A549 treated with CORT108297 at 1 μM for 4 hours (cell line): ENCODE measurements at places on chromosomes 4 and X. TPM values are rescaled to one million over a fixed set of nuclear protein-coding genes. Genes with fewer than 3 reads are reported as not detected.

The STEEP1 gene
- total RNA-seq = 30.3 to 37.8 TPM (median 31.1 TPM) in 5 replicates

The ABLIM2 gene
- 1.1 to 1.9 TPM (median 1.5 TPM) in 5 replicates for total RNA-seq

The HMX1 gene
- 0.10 to 0.21 TPM (median 0.13 TPM) in 4 of 5 replicates, not detected in the other for total RNA-seq

The FGFBP1 gene
- total RNA-seq = 3.8 to 4.9 TPM (median 4.2 TPM) in 5 replicates

The NDP gene
- not detected in 5 replicates for total RNA-seq

The N4BP2 gene
- total RNA-seq = 1.6 to 3.3 TPM (median 2.8 TPM) in 5 replicates

The EFNB1 gene
- 7.2 to 10.4 TPM (median 9.4 TPM) in 5 replicates for total RNA-seq

The MAGEB2 gene
- not detected in 5 replicates for total RNA-seq

The S100G gene
- not detected in 5 replicates for total RNA-seq

The TEX11 gene
- total RNA-seq = not detected in 5 replicates

The PRR32 gene
- total RNA-seq = not detected in 5 replicates

The ERVMER34-1 gene
- 0.45 to 0.90 TPM (median 0.60 TPM) in 5 replicates for total RNA-seq

The GRIA3 gene
- total RNA-seq = not detected in 5 replicates

The THAP9 gene
- total RNA-seq = 1.5 to 2.5 TPM (median 1.8 TPM) in 5 replicates
